ENCODE measurements at places on chromosomes 7 and 10.
A peak's percentile ranks its signal among the peaks of the same experiment; 100 is the strongest.

DNA sequence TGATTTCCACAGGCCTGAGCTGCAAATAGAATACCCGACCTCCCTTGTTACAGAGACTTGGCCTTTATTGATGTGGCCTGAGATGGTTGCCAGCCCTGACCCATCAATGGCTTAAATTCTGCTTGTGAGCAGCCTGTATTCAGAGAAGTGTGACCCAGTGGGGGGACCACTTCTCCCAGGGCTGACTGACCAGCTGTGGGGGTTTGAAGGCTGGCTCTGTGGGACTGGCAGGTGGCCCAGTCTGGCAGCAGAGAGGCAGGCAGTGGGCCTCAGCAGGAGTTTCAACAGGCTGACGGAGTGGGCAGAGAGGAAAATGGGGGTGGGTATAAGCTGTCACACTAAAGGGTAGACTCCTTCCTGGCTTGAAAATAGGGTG, 12.2 kb upstream of the PPIF start:
- peak; percentile 50 for DNase-seq

DNA sequence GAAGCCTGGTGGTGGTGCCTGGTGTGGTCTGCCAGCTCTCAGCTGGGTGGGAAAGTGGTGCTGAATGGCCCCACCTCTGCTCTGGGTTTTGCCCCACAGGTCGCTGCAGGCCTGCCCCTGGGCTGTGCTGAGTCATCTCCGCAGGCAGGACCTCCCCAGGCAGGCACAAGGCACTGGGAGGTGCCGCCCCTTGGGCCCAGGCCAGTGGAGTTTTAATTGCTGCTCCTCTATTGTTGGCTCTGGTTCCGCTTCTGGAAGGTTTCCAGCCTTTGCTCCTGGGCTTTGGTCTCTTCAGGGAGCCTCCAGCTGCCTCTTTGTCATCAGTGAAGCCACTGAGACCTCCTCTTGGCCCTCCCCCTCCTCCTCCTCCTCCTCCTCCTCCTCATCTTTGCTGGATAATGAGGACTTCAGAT, 180.3 kb upstream of the GRB10 start:
- DNase-seq = peak; percentile 56

DNA sequence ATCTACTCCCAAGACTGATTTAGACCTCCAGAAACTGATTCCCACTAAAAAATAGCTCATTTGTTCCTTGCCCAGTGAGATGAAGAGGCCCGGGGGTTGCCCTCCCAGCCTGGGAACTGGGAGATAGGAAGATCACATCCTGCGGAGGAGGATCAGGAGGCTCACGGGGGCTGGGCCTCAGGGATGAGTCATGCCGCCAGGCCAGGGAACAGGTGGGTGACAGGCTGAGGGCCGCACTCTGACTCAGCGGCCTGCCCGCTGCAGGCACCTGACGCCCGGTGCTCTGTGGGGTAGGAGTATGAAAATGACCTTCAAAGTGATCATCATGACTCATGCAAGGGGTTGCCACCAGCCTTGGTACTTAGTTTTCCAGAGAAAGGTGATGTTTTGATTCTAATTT, 104.5 kb upstream of the ZPBP start:
- DNase-seq = no peak

- DNase-seq = peak; percentile 24
Measured at GRCh38 chr7:100894860-100895700, 608 bp downstream of the ACHE start.

DNA sequence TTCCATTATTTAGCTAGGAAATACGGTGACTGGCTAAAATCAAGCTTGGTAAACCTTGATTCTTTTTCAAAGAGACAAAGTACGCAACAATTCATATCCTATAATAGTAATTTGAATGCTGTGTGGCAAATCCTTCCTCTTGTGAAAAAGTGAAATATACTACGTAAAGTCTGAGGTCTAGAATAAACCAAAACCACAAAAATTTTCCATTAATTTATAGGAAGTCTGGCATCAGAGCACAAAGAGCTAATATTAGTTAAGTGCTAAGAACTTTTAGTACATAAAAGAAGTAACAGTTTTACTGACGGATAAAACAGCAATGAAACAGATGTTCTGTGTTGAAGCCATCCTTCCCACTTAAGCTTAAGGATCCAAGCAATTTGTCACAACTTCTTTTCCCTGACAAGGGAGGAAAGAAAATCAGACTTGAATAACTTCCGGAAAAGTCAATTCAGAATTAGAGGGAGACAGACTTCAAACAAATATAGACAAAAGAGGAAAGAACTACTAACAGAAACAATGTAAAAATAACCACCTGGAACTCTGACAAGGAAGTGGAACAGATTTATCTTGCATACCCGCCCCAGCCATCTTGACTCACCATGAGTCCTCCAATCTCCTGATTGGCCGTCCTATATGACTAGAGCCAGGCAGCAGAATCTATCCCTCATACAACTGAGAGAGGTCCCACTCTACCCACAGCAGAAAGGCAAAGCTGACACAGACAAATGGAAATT, 34.6 kb downstream of the RHEB start:
- DNase-seq = no peak

DNA sequence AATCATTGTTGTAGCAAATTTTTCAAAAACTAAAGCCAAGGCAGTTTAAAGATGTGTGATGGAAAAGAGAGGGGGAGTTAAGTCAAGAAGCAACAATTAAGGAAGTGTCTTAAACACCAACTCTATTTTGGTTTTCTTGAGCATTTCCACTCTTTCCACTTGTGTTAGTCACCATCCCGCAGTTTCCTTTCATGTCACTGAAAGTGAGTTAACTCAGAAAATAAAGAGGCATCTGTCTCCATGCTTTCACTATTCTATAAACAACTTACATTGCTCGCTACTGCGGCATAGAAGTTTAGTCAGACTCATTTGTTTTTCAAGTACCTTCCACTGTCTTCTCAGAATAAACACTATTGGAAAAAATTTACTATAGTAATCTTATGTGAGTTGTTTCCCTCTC, 284.9 kb upstream of the SEMA3D start:
- DNase-seq = no peak

- DNase-seq = no peak
Measured at GRCh38 chr7:43879477-43879876, 10.2 kb upstream of the MRPS24 start.

DNA sequence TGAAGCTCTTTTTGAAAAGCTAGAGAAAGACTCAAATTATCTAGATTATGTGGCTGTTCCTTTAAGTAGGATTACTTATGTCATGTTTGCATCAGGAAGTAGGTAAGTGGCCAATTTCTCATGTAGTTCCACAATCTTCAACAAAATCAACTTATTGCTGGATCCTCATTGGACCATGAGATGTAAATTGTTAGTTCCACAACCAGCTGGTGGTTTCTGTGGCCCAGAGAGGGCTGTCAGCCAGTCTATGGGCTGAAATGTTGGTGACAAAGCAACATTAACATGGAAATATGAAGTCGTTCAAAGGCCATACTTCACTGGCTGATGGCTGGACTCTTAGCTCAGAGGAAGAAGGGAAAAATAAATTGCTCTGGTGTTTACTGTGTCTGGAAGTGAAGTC, 157.9 kb downstream of the PLXDC2 start:
- DNase-seq = no peak

GRCh38 chr7:39588416-39588815, 22.2 kb downstream of the YAE1 start:
- no peak for DNase-seq

DNA sequence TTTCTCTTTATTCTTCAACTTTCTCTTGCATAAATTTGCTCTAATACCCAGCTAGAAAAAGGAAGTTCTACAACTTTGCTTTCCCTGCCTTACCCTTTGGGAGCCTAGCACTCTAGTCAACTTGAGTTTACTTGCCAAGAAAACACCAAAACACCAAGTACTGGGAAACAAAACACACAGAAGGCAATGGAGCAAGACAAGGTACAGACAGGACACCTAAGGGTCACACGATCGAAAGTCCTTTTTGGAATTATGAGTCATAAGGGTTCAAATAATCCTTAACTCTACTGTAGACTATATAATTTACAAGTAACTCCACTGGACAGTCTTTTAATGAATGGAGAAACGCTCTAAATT, 42.6 kb upstream of the ANAPC16 start:
- no peak for DNase-seq

- peak; percentile 40 for DNase-seq
Measured at GRCh38 chr7:114405427-114405826, 9.2 kb upstream of the FOXP2 start.

DNA sequence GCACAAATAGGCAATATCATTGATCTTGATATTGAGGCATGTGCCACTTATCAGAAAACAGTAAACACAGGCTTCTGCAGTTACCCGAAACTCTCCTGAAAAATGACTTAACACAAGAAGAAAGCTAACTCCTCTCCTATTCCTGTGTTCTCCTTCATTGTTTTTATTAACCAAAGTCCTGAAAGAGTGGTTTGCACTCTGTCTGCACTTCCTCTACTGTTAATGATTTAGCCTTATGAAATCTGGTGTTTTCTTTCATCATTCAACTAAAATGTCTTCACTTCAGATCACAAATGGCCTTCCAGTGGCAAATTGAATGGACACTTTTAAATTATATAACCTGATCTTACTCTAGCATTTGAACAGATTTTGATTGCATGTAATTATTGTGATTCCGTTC, 630.6 kb upstream of the PHF14 start:
- no peak for DNase-seq

DNA sequence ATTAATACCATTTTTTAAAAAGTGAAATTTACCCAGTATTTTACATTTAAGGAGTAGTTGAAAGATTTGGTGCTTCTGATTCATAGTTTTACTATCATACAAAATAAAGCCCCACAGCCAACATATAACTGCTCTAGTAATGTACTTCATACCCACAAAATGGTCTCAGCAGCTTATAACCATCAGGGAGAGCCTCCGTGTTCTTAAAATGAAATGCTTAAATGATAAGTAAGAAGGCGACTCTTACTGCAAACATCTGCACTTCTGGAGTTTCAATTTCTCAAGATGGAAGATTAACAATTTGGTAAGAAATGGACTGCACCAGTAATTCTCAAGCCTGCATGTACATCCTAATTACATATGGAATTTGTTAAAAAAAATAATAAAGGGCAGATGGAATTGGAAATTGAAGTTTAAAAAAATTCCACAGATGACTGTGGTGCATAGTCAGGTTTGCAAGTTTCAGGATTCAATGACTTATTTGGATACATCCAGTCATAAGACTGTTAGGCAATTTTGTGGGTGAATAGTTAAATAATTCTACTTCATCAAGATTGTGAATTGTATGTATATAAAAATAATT, 461.0 kb downstream of the KIF20B start:
- no peak for DNase-seq
